ENCODE measurements at places on chromosomes 2 and 18. TPM values are rescaled to one million over a fixed set of nuclear protein-coding genes. Genes with fewer than 3 reads are reported as not detected.

Gene ABCG5
- total RNA-seq = not detected

Gene SNORC
- total RNA-seq = 0.92 TPM

Gene RBKS
- 1.6 TPM for total RNA-seq

Gene ALK
- under 0.01 TPM for total RNA-seq

Gene MDH1B
- 1.4 TPM for total RNA-seq

Gene DPP10
- not detected for total RNA-seq

Gene RNF152
- total RNA-seq = 10.5 TPM

Gene RNF181
- 290 TPM for total RNA-seq

Gene CEP192
- 26.4 TPM for total RNA-seq

Gene CARF
- total RNA-seq = 5.3 TPM

Gene ANKRD30BL
- total RNA-seq = not detected

Gene UCN
- 0.14 TPM for total RNA-seq

Gene CCDC102B
- 45.7 TPM for total RNA-seq

Gene GNLY
- total RNA-seq = not detected

Gene RAMP1
- total RNA-seq = 10.5 TPM

Gene MTCL1
- 23.5 TPM for total RNA-seq

Gene REG3A
- not detected for total RNA-seq

Gene GPR17
- total RNA-seq = not detected

Gene ARHGAP28
- 10.5 TPM for total RNA-seq

Gene SFT2D3
- 3.8 TPM for total RNA-seq

Gene IL1RN
- 0.71 TPM for total RNA-seq

Gene LTBP1
- 434 TPM for total RNA-seq

Gene MBP
- 43.8 TPM for total RNA-seq

Gene CYTIP
- total RNA-seq = not detected

Gene C1GALT1C1L
- total RNA-seq = 0.57 TPM

Gene HAAO
- 0.46 TPM for total RNA-seq

Gene GLB1L
- total RNA-seq = 38.6 TPM

Gene LIPG
- 12.4 TPM for total RNA-seq

Gene CD28
- under 0.01 TPM for total RNA-seq

Gene GPR35
- total RNA-seq = 0.74 TPM

Gene MC5R
- not detected for total RNA-seq

Gene TMEM200C
- total RNA-seq = 0.14 TPM

Gene RAB27B
- 30.2 TPM for total RNA-seq

Gene TEX44
- total RNA-seq = not detected

Gene LRRC30
- not detected for total RNA-seq
